ENCODE measurements at places on chromosomes 3 and 15.

DNA sequence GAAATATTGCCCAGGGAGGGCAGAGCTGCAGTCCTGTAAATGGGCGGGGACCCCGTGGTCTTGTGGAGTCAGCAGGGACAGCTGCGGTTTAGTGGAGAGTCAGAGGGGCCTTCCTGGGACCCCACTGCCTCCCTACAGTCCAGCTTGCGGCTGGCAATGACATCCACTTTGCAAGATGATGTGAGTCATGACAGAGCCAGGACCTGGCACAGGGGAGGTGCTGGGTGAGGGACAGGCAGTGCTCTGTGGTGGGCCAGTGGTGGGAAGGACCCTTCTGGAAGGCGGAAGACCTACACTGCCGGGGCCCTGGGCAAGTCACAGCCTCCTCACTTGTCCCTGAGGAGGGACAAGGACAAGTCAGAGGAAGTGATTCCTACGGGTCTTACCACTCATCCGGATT, 17.8 kb downstream of the APBA2 start:
- no peak for ATAC-seq

GRCh38 chr3:94092086-94092485, 29.2 kb downstream of the NSUN3 start:
- ATAC-seq = no peak

GRCh38 chr3:130621824-130622223, 104.8 kb downstream of the COL6A6 start:
- no peak for ATAC-seq

GRCh38 chr3:76463501-76463900, 576.4 kb upstream of the ROBO2 start:
- ATAC-seq = no peak

GRCh38 chr15:62147551-62147950, 17.5 kb downstream of the C2CD4B start:
- no peak for ATAC-seq

- no peak for ATAC-seq
Observed at GRCh38 chr3:152048831-152049230, 175.4 kb downstream of the SUCNR1 start.

DNA sequence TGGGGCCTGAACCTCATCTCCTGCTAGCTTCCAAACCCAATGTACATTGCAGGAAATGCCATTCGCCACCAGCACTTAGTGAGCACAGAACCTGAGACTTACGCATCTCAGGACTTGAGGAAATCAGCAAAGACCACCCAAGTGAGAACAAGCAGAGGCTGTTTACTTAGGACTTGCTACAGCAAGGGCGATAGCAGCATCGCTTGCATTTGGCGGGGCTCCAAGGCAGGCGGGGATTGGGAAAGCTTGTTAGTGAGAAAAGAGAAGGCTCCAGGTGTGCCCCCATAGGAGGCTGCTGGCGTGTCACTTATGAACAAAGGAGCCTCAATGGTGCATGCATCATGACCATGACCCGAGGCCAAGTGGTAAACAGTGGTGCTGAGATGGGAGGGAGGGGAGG, 19.7 kb downstream of the SLC6A20 start:
- ATAC-seq = no peak

DNA sequence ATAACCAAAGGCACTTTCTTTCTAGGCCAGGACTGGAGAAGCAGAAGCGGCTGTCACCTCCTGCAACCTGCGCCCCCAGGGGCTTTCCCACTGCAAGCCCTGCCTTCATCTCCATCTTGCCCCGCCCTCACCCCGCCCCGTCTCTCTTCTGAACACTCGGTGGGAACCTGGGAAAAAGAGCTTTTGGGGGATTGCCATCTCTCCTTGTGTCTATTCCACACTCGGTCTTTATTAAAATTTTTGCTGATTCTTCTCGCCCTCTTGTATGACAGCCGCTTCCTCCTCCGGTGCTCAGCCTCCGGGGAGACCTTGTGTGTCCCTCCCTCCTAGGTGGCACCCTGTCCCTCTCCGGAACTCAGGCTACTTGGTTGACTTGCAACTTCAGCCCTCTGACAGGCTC, 41.9 kb upstream of the SPESP1 start:
- ATAC-seq = no peak

DNA sequence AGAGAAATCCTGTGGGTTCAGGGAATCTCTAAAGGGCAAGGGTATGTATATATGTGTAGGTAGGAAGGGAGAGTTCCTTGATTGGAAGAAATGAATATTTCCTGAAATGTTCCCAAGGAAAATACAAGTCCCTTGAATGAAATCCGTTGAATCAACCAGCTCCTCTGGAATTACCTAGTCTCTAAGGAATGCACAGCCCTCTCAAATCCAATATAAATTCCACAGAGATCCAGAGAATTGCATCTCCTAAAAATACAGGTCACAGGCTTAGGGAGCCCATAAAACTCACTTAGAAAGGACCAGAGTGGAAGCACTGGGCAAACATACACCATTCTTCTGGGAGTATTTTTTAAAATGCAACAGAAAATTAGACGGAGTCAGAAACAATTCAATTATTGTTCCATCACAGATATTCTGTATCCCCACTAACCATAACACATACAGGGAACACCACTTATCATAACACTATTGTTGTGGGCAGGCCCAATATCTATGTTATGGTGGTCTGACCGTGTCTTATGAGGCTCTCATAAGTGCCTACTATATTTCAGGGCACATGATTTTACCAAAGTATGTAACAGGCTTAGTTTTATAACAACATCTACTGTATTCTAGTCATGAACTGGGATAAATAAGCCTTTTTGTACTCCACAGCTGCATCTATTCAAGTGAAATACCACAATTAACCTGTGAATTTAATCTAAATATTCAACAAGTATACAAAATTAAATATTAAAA, 43.7 kb downstream of the IGSF11 start:
- ATAC-seq = no peak

DNA sequence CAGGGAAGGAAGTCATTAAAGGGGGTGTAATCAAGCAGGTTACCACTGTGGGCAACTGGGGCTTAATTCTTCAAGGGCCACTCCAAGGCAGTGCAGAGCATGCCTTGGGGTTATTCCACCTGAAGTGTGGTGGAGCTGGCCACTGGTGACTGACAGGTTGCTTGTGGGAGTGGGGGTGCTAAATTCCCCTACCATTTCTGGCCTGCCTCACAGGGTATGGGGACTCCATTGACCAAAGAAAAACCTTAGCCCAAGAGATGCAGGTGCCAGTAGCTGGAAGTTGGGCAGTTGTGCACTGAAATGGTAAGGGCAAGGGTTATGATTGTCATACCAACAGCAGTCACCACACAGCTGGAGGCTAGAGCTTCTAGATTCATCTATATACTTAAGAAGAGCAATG, 93.4 kb downstream of the ZNF621 start:
- ATAC-seq = no peak

- no peak for ATAC-seq
Observed at GRCh38 chr3:155981669-155982068, 111.2 kb downstream of the GMPS start.

DNA sequence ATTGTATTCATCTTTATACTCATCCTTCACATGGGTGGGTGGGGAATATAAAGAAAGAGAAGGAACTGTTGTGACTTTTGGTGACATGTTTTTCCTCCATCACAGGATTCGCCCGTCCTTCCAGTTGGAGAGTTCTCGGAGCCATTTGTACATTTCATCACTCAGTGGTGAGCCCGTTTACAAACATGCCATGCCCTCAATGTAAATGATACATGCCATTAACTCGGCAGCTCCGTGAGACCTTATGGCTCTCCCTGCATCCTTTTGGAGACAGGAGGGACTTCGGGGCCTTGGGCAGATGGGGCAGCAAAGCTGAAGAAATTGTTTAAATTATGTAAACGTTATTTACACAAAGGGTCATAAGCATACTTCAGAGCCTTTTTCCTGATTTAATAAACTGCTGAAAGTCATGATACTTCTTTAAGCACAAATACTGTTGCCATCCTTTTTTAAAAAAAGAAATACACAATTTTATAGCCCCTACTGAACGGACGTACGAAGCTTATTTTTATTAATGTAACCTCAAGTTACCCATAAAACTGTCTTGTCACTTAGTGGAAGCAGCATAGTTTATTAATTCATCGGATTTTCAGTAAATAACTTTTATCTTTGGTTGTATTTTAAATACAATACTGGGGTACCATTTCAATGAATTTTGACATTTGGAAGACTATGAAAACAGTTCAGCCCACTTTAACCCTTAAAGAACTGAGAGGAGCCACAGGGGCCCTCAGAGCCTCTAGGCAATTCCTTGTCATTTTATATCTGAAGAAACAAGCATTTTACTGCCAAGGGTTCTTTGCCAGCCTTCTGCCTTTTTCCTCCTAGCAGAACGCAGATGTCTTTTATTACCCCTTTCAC, 55.6 kb upstream of the SKOR1 start:
- ATAC-seq = no peak

DNA sequence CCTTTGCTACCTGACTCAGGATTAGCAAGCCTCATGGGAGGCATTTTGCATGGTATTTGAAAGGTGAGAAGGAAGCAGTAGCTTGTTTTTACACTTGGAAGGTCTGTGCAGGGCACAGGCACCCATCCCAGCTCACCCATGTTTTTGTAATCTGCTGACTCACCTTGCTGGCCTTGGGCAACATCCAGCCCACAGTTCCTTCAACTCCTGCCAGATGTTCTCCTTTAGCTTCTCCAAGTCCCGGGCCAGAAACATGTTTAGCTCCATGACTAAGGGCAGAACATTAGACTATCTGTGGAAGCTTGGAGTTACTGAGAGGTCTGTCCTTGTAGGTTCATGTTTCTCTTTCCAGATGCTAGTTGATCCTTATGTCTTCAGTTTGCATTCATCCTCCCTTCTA, 12.4 kb upstream of the ZNF770 start:
- ATAC-seq = no peak

GRCh38 chr3:194091141-194091540, 44.8 kb upstream of the HES1 start:
- ATAC-seq = no peak

DNA sequence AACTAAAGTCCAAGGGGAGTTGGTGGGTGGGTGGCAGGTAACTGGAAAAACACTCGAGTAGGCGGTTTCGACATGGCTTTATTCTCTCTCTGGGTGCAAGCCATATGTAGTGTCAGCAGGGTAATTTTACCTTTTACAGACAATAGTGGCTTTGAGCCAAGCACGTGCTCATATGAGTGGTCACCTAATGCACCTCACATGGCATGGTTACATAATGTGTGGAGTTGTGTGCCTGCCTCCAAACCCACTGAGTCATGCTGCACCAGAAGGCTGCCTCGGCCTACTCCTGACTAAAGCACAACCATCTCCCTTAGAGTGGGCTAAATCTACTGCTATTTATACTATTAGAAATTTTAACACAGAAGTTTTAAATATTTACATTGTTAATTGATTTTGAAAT, 16.5 kb downstream of the CCRL2 start:
- ATAC-seq = no peak

GRCh38 chr15:67826717-67827561, 1.6 kb downstream of the SKOR1 start:
- ATAC-seq = no peak

DNA sequence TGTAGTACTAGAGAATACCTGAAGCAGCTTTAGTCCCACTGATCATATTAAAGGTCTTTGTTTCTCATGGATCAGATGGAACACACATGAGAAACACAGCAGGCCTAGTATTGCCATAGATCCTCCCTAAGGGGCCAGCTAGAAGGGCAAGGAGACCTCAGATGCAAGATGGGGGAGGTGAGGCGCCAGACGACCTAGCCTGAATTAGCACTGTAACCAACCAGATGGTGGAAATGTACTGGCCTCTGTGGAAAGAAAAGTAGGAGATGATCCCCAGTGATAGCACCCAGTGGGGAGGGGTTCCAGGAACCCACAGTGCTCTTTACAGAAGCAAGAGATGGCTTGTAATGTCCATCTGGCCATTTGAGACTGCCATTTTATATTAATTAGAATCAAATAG, 138.2 kb upstream of the ZNF385D start:
- no peak for ATAC-seq

GRCh38 chr15:75198560-75199356, 2.9 kb upstream of the C15orf39 start:
- ATAC-seq = no peak

DNA sequence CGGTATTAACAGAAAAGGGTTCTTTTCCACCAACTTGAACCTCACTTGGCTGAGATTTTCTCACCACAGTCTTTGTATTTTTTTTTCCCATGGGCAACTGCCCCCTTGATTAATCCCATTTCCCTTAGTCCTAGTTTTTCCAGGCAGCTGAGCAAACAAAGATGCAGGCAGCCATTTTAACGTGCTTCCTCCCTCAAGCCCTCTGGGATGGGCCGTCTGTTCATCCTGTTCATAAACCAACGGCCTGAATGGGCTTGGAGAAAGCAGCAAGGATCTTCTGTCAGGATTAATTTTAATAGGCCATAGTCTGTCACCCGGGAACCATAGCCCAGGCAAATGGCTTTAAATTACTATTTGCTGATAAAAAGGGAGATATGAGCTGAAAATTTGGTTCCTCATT, 10.4 kb upstream of the POLR2M start:
- ATAC-seq = no peak

DNA sequence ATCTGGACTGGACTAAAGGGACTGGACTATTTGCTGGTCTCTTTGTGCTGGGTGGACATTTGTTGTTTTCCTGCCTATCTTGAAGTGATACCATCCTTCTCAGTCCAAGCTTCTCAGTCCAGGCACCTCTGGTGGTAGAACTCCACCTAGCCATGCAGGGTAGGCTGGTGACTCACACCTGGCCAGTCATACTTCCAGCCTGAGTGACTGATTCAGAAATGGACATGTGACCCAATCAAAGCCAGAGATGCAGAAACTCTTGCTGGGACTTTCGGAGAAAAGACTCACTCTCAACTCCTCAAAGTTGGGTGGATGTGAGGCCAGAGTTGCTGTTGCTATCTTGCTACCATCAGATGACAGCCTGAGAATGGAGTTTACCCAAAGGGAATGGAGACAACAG, 5.6 kb upstream of the ASB14 start:
- peak; percentile 90 for ATAC-seq

DNA sequence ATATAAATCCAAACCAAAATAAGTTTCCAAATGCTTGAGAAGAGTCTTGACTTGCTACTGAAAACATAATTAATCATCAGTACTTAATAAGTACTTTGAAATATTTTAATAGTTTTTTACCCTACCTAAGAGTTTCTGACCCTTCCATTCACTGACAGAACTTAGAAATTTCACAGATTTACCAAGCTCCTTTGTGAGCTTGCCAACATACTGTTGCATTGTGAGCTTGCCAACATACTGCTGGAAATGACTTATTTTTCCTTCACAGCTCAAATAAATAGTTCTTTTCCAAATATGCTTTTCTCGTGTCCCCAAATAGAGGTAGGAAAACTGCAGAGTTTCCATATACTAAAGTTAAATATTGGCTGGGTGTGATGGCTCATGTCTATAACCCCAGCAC, 9.6 kb upstream of the AADAC start:
- ATAC-seq = no peak

GRCh38 chr3:160224256-160224655, 966 bp upstream of the C3orf80 start:
- no peak for ATAC-seq

- ATAC-seq = no peak
Observed at GRCh38 chr3:154214306-154214705, 93.1 kb downstream of the ARHGEF26 start.
